SK-MEL-5 (cell line): ENCODE measurements at places on chromosomes 4 and X.

GRCh38 chr4:112206431-112206830 is 25.2 kb upstream of the AP1AR start:
- no peak for DNase-seq

DNA sequence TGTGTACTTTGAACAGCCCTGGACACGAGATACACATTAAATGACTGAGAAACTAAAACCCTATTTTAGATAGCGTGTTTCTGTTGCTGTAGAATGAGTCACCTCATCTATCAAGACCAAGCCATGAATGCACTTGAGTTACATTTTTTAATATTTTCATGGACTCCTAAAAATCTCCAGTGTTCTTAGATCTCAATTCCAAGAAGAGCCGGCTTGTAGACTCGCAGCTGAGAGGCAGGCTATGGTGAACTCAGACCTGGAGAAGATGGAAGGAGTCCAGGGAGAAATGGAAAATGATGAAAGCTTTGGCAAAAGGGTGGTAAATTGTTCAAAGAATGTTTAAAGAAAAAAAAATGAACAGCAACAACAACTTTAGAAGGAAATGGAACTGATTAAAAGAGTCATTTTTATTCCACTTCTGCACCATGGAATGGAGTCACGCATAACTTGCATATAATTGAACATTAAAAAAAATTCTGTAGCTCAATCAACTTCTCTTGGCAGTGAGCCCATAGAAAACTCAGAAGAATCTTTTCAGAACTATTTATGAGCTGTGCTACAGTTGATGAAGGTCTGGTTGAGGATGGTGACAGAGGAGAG is 129.8 kb downstream of the MXRA5 start:
- no peak for DNase-seq

DNA sequence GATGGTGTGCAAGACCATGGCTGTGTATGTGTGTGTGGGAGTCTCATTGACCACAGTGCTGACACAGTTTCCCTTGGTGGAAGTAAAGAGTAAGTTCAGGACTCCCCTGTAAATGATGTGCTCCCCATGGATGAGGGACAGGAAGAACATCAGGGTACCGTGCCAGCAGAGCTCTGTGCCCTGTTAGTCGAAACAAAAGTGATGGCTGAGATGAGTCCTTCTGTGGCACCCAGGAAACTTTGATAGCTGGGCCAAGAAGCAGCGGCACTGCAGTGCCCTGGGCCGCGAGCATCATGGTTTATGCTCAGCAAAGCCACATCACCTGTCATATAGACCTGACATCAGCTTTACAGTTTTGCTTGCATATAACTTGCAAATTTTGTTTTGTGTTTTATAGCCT is 61.4 kb upstream of the CLDN34 start:
- DNase-seq = no peak

DNA sequence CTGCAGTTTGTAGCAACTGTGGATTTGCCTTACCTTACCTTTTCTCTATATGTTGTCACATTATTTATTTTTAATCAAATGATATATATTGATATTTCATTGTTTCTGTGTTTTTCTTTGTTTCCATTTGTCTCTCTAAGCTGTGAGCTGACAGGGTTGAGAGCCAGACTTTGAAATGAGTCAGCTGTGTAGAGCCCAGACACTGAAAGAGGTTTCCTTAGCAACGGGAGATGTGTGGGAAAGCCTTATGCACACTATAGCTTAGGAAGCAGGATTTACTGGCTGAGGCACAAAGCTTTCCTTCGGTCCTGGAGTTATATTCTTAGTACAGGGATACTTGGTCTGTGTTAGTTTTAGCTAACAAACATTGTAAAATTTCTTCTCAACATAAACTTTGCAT is 192.2 kb downstream of the FGF13 start:
- no peak for DNase-seq

GRCh38 chr4:124097447-124097846 is 615.1 kb downstream of the ANKRD50 start:
- no peak for DNase-seq

GRCh38 chrX:66035667-66036066 is 4.2 kb downstream of the VSIG4 start:
- DNase-seq = peak; percentile 55

GRCh38 chr4:6938647-6939271 is 29.1 kb downstream of the TBC1D14 start:
- no peak for DNase-seq

DNA sequence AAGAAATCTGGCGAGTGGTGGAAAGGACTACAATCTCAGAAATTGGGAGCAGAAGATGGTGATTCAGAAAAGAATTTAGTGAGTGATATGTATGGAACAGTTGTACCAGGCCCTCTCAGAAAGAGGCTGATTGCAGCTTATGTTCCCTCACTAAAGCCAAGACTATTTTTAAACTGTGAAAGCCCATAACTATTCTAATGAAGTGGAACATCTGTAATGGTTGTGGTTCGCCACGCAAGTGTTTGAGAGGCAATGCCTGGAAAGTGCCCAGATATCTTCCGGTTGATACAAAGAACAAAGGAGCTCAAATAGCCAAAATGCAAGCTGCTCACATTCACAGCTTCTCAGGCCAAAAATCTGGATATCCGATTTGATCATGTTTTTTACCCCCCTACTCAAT is 1250.7 kb downstream of the RAPGEF2 start:
- DNase-seq = no peak

GRCh38 chr4:145099653-145100052 is 1.5 kb downstream of the ABCE1 start:
- peak; percentile 10 for DNase-seq

- no peak for DNase-seq
Measured at GRCh38 chrX:5748586-5749150, 480.0 kb downstream of the NLGN4X start.

GRCh38 chrX:346034-346813 is 27.6 kb upstream of the GTPBP6 start:
- DNase-seq = no peak

DNA sequence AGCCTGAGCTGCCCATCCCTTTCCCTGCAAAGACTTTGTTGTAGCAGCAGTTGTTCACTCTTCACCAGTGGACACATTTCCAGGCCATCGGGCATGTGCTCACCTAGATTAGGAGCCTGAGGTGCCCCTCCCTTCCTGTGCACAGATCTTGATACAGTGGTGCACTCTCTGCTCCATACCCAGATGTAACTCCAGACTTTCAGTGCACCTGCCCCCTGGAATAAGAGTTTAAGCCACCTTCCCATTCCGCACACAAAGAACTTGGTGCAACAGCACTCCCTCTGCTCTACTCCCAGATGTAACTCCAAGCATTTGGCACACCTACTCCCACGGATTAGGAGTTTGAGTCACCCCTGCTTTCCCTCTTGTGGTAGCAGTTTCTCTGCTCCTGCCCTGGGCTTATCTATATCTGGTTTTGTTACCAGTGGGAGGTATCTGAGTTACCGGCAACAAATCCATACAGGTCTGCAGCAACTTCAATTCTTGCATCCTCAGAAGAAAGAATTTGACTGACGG is 36.0 kb upstream of the PLK4 start:
- DNase-seq = no peak

GRCh38 chrX:135516376-135516775 is 4.1 kb upstream of the INTS6L start:
- DNase-seq = peak; percentile 50

GRCh38 chrX:109485470-109486340 is 3.8 kb upstream of the GUCY2F start:
- peak; percentile 73 for DNase-seq

DNA sequence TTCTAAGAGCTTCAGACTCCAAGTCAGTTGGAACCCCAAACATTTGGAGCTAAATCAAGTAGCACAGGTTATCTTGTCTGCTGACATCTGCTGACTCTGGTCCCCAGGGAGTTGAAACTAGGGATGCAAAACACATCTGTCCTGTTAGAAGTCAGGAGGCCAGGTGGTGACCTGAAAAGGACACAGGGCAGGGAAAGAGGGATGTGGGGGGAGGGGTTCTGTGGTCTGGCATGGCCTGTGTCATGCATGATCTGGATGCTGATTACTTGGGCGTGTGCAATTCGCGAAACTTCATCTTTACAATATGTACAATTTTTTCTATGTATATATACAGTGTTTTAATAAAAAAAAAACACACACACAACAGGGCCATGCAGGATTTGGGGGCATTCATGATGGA is 55.3 kb downstream of the FHDC1 start:
- no peak for DNase-seq

GRCh38 chr4:17722356-17722700 is 59.1 kb downstream of the FAM184B start:
- DNase-seq = no peak

GRCh38 chrX:127207326-127207725 is 387.8 kb downstream of the PRR32 start:
- DNase-seq = no peak

DNA sequence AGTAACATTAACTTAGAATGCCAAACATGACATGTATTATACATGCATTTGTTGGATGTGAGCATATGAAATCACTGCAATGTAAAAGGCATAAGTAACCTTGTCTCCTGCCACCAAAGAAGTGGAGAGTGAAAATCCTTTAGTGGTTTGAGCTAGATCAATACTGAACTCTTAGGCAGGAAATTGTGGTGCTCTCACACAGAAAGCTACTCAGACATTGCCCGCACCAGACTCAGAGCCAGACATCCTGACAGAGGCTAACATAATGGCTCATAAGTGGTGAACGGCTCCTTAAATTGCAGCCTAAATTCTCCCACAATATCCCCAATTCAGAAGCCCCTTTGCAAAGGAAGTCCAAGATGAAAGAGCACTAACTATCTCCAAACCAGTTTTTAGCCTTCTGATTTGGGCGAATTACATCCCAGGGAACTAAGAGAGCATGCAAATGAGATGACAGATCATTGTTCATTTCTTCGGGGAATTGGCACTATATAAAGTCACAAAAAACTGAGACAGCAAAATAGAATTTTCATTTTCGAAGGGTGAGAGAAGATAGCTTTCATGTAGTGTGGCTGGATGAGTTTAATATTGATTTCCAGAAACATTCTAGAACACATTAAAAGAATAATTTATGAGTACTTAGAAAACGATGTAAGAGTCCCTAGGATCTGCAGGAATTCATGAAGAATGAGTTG is 233.6 kb upstream of the RPS6KA3 start:
- DNase-seq = peak; percentile 2

DNA sequence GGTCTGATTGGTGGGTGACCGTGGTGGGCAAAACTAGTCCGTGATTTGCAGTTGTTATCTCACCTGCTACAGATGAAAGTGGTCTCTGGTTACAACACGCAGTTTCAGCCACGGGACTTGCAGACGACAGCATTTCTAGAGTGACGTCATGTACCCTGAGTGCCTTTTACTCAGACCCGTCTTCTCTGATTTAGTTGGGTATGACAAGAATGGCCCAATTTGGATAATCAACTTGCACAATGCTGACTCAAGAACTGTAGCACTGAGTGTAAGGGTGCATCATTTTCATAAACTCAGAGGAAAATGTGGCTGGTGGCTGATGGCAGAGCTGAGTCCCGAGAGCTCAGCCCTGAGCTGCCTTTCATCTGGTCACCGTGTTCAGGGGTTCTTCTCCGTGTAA is 281.4 kb upstream of the FRG1 start:
- no peak for DNase-seq

DNA sequence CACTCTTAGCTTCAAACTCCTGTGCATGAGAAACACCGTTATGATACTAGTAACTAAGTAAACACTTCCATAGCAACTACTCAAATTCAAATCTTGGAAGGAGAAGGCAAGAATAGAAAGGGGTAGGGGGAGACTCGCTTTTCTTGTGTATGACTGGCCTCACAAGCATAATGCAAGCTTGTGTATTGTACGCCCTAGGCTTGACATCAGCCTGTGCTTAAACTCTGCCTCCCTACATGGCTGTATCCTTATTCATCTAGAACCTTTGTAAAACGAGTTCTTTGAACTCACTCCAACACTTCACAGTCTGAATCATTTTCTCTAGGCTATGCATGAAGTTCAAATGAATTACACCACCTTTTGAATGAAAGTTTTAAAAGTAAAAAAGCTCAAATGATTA is 1071.2 kb upstream of the ADGRL3 start:
- no peak for DNase-seq

DNA sequence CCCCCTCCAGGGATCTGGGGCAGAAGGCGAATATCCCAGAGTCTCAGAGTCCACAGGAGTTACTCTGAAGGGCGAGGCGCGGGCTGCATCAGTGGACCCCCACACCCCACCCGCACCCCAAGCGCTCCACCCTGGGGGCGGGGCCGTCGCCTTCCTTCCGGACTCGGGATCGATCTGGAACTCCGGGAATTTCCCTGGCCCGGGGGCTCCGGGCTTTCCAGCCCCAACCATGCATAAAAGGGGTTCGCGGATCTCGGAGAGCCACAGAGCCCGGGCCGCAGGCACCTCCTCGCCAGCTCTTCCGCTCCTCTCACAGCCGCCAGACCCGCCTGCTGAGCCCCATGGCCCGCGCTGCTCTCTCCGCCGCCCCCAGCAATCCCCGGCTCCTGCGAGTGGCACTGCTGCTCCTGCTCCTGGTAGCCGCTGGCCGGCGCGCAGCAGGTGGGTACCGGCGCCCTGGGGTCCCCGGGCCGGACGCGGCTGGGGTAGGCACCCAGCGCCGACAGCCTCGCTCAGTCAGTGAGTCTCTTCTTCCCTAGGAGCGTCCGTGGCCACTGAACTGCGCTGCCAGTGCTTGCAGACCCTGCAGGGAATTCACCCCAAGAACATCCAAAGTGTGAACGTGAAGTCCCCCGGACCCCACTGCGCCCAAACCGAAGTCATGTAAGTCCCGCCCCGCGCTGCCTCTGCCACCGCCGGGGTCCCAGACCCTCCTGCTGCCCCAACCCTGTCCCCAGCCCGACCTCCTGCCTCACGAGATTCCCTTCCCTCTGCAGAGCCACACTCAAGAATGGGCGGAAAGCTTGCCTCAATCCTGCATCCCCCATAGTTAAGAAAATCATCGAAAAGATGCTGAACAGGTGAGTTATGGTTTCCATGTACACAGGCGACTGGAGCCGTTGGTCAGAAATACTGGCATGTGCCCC is at the start of gene CXCL1:
Gene CXCL1, plus strand, starts transcription at position 264 of the 926 bp plus-strand sequence. Its CDS starts 78 bp downstream, at position 342.
- peak; percentile 75 for DNase-seq

- DNase-seq = no peak
Measured at GRCh38 chrX:150935467-150935866, 37.0 kb upstream of the CD99L2 start.

DNA sequence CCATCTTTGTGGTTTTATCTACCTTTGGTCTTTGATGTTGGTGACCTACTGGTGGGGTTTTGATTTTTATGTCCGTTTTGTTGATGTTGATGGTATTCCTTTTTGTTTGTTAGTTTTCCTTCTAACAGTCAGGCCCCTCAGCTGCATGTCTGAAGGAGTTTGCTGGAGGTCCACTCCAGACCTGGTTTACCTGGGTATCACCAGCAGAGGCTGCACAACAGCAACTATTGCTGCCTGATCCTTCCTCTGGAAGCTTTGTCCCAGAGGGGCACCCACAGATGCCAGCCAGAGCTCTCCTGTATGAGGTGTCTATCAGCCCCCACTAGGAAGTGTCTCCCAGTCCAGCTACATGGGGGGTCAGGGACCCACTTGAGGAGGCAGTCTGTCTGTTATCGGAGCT is 199.3 kb upstream of the WDFY3 start:
- no peak for DNase-seq

GRCh38 chr4:2823671-2824328 is 19.8 kb upstream of the ADD1 start:
- no peak for DNase-seq
